SJSA1 (cell line): ENCODE measurements at places on chromosomes 12 and 14.

- DNase-seq, result no peak
Observed at GRCh38 chr14:104743461-104744380, 9.2 kb upstream of the SIVA1 start.

DNA sequence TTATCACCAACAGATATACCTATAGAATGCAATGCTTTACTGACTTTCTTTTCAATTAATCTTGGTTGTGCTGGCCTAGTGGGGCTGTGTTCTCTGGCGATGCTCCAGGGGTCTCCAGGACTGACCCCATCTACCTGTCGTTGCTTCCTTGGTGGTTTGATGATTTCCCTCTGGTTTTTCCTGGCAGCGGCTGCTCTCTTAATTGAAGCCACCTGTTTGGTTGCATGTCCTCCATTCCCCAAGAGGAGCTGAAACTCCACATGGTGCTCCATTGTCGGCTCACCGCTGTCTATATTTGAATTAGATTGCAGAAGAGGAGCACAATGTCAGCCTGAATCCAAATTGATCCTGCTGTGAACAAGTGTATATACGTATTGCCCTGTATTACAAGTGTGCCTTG, 7.1 kb upstream of the IFNG-AS1 start:
- DNase-seq, result no peak

GRCh38 chr12:127257366-127257935, 1009.5 kb upstream of the TMEM132C start:
- DNase-seq, result peak; percentile 26

GRCh38 chr12:101172316-101172715, 37.7 kb downstream of the SLC5A8 start:
- DNase-seq, result no peak

DNA sequence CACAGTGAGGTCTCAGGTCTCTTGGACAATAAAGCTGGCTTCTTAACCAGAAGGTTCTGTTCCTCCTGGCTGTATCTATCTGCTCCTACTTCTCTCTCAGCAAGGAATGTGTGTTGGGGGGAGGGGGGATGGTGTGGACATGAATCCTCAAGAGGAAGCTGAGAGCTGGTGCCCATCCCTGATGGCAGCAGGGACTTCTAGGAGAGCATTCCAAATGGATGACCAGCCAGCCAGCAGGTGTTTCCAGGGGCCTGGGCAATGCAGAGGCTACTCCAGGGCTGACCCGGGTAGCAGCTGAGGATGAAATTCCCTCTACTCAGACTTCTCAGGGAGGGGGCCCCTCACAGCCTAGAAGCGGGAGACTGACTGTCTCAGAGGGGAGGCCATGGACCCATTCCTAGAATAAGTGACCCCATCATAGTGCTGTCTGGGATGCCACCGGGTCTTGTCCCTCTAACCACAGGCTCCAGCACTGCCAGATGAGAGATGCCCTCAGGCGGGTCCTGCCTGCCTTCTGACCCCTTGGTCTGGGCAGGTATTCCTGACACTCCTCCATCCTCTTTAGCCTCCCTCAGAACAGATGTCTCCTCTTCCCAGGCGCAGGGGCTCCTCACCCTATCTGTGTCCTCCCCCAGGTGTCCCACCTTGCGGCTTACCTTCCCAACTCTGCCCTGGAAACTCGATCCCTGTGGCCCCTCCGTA, 1.2 kb downstream of the RAB15 start:
- no peak for DNase-seq

DNA sequence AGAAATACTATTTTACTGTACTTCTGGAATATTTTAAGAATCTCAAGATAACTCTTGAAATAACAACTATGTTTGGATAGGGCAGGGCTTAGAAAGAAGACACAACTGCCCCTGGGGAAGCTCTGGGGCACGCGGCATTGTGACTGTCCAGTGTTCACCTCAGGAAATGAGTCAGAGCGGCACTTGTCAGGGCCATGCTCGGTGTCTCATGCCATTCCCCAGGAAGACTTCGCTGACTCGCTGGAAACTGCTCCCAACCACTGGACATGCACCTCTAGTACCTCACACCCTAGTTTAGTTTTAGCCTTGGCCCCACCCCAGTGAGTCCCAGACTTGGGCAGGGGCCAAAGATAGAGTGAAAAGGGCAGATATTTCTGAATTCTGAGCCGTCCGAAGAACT, 192.0 kb downstream of the TTC7B start:
- DNase-seq, result peak; percentile 30

GRCh38 chr12:88266806-88267360, 124.8 kb downstream of the TMTC3 start:
- no peak for DNase-seq

- no peak for DNase-seq
Observed at GRCh38 chr12:104351057-104351983, 47.8 kb downstream of the EID3 start.

GRCh38 chr12:70275045-70275444, 31.8 kb downstream of the CNOT2 start:
- no peak for DNase-seq

GRCh38 chr14:103450416-103450815, 65.2 kb downstream of the MARK3 start:
- DNase-seq, result no peak

GRCh38 chr12:69284131-69284530, 44.8 kb downstream of the CPSF6 start:
- peak; percentile 51 for DNase-seq

GRCh38 chr12:104334581-104334980, 31.0 kb downstream of the EID3 start:
- no peak for DNase-seq

- no peak for DNase-seq
Observed at GRCh38 chr14:43169722-43170121, 1337.4 kb downstream of the FSCB start.

- DNase-seq, result no peak
Observed at GRCh38 chr12:51889216-51890132, 1.6 kb downstream of the ANKRD33 start.

DNA sequence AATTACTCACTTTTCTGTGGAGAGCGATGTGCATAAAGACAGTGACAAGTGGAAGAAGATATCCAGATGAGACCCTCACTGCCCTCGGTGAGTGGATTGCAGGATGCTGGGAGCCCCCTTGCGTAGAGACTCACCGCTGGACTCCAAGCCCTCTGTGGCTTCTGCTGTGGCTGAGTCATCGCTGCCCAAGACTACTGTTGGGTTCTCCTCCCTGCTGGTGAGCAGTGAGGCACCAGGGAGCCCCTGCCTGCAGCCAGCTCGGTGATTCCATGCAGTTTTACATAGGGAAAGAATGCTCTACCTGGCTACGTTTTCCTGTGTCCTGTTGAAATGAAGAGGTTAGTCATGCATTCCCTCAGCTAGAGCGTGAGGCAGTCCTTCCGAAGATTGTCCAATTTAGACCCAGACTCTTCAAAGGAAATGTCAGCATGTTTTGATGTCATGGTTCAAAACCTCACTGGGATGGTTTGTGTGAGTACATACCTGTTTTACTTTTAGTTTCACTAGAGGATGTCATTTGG, 28.2 kb downstream of the TRAF3 start:
- peak; percentile 36 for DNase-seq

DNA sequence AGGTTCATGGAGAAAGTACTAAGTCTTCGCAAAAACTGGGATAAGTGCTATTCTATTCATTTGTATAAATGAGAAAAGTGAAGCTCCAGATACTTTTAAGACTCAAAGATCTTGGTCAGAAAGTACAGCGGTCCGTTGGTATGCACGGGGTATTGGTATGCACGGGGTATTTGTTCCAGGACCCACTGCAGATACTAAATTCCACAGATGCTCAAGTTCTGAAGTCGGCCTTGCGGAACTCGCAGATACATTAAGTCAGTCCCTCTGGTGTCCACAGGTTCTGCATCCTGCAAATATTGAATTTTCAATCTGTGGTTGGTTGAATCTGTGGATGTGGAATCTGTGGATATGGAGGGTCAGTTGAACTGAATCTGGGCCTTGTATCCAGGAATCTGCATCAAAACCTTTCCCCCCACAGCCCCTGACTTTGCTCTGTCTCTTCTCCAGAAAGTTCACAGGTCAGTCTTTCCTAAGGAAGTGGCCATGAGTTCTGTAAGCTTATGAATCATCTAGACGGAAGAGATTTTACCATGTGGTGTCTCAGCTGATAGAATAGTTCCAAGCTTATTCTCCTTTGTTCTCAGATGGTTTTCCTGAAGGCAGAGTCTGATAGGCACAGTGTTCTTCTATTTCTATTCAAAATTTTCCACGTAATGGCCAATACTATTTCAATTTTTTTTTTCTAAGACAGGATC, 274.7 kb downstream of the NEDD1 start:
- DNase-seq, result no peak

GRCh38 chr12:116559162-116559935, at the start of gene MAP1LC3B2:
Gene MAP1LC3B2 (plus strand): TSS chr12:116559381. CDS start chr12:116575943, 16,562 bp downstream.
- DNase-seq, result peak; percentile 80

GRCh38 chr14:87434680-87435079, 558.3 kb downstream of the GALC start:
- DNase-seq, result no peak

DNA sequence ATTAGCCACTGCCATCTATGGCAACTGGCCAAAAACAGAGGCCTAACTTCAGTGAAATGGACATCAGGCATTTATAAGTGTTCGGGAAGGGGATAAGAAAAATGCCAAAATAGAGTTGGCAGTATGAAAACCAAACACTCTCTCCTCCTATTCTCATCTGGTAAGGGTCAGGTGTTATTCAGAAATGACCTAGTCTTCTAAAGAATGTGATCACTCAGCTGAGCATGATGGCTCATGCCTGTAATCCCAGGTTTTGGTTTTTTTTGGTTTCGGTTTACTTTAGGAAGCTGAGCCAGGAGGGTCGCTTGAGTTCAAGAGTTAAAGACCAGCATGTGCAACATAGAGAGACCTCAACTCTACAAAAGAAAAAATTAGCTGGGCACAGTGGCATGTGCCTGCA, 170.3 kb downstream of the GRIN2B start:
- no peak for DNase-seq

DNA sequence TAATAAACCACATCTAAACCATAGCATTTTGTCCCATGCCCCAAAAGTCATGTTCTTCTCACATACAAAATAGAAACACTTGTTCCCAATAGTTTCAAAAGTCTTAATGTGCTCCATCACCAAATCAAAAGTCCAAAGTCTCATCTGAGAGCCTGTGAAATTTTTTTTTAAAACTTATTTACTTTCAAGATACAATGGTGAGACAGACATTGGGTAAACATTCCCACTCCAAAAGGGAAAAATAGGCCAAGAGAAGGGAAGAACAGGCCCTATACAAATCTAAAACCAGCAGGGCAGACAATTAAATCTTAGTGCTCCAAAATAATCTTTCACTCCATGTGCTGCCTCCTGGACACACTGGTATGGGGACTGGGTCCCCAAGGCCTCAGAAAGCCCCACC, 84.4 kb upstream of the AMIGO2 start:
- DNase-seq, result no peak

- no peak for DNase-seq
Observed at GRCh38 chr12:113137861-113138783, 2.6 kb upstream of the RASAL1 start.

DNA sequence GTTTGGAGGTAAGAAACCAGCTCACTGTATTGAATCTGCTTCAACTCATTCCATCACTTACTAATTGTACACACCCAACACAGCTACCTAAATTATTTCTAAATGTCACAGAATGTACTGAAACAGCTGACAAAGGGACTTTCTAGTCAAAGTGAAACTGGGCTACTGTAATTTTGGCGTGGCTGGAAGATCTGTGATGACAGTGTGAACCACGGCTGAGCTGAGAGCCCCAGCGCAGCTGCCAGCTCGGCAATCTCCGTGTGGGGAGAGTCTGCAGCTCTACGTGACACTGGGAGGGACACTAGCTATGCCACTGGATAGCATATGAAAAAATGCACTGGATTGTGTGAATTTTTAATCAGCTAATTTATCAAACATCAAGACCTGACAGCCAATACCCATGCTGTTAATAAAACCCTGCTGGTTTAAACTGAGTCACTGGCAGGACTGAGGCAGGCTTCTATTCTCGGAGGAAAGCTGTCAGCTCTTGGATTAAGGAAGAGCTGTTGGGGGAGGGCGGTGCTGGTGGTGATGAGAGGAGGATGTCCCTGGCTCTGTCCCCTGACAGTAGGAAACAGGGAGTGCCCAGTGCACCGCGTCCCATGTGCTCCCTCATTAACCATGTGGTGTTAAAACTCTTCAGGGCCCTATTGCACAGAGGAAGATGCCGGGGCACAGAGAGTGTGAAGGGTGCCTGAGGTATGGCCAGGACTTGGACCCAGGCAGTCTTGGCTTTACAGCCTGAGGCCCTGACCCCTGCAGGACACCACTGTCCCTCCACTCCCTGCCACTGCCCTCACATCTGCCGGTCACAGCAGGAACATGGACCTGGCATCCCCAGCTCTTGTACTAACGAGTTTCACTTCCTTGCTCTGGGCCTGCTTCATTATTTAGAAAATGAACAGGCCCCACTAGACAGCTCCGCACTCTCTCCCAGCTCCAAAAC, 13.3 kb downstream of the SLC15A4 start:
- no peak for DNase-seq

- DNase-seq, result no peak
Observed at GRCh38 chr14:98167705-98168104, 1104.3 kb downstream of the BCL11B start.

DNA sequence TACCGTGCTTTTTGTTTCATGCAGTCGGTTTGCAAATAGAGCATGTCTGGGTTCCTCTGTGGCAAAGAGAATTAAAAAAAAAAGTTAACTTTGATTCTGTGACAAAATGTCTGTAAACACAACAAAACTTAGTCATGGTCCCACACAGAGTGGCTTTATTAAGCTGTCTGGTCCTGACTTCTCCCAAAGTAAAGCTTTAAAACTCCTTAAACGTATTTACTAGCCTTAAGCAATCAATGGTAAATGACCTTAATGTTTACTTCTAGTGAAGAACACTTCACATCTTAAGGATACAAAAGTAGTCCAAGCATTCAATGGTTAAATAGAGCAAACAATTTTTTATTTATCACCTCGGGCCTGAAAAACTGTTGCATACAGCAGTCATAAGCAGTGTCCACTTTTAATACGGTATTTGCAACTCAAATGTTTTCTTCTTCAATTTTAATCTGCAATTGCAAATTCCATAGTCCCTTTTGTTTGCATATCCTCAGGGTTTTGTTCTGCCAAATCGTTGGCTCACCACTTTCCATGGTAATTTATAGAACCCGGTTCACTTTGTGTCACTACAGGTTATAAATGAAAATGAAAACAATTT, 453.0 kb upstream of the MIS18BP1 start:
- no peak for DNase-seq

DNA sequence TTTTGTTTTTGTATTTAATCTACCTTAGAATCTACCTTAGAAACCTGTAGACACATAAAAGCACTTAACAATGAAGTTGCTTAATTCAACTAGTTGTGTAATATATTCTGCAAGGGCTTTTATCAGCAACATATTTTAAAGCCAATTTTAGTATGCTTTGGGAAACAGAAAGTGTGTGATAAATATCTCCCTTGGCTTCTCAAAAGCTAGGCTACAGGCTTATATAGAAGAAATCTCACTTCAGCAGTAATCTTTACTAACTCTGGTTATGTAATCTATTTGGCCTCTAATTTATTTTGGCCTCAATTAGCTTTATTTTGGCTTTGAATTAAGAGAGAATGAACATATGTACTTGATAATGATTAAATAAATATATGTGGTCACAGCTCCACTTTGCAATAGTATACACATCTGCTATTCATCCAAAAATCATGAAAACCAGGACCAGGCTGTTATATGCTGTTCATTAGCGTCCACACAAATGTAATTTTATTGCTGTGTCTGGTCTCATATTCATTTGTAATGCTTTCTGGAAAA, 37.2 kb downstream of the LRP6 start:
- DNase-seq, result no peak
